ENCODE measurements at places on chromosomes 13 and 19. TPM values are rescaled to one million over a fixed set of nuclear protein-coding genes. Genes with fewer than 3 reads are reported as not detected.

Gene ATP8B3
- total RNA-seq, result 1.4 TPM

Gene ZNF787
- total RNA-seq, result 32.6 TPM

Gene SNAPC2
- total RNA-seq, result 13.4 TPM

Gene NAA16
- 7.3 TPM for total RNA-seq

Gene CCDC70
- not detected for total RNA-seq

Gene PSG3
- not detected for total RNA-seq

Gene ETHE1
- total RNA-seq, result 183 TPM

Gene TIMM50
- total RNA-seq, result 99.5 TPM

Gene ZNF724
- total RNA-seq, result 1.9 TPM

Gene SPPL2B
- 10.0 TPM for total RNA-seq

Gene ZNF284
- total RNA-seq, result 2.3 TPM

Gene PODNL1
- total RNA-seq, result 0.38 TPM

Gene PLIN5
- total RNA-seq, result not detected

Gene GARIN5A
- total RNA-seq, result 0.51 TPM

Gene ANGPTL8
- not detected for total RNA-seq

All from bronchial epithelial cell (primary cell).